KBM-7 (cell line): ENCODE measurements at places on chromosomes 4 and X.

GRCh38 chr4:130068072-130068471, 972.1 kb downstream of the C4orf33 start:
- no peak for DNase-seq

GRCh38 chr4:5710961-5711478, at the start of gene EVC:
Gene EVC, plus strand, starts transcription at chr4:5711201. Its CDS starts 180 bp downstream, at chr4:5711381.
- DNase-seq: peak; percentile 74

GRCh38 chr4:168150420-168151050, 58.2 kb downstream of the ANXA10 start:
- no peak for DNase-seq

DNA sequence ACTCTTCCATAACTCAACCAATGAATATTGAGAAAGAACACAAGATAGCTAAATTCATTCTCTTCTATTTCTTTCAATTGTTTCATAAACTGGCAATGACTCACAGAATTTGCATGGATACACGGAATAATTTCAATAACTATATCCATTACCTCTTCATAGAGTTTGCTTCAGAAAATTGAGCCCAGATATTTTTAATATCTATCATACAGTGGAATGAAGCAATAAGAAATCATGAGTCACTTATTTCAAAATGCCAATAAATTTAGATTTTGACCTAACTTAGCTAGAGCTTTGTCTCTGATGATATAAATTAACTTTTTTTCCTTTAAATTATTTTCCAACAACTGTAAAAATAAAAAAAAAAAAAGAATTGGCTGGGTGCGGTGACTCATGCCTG, 22.2 kb upstream of the MANBA start:
- DNase-seq: no peak

- DNase-seq: no peak
Observed at GRCh38 chr4:51895158-51895557, 52.2 kb downstream of the DCUN1D4 start.

- DNase-seq: no peak
Observed at GRCh38 chrX:100659431-100660137, 15.6 kb downstream of the SRPX2 start.
